ENCODE measurements at places on chromosomes 11 and 22.
A peak's percentile ranks its signal among the peaks of the same experiment; 100 is the strongest.

DNA sequence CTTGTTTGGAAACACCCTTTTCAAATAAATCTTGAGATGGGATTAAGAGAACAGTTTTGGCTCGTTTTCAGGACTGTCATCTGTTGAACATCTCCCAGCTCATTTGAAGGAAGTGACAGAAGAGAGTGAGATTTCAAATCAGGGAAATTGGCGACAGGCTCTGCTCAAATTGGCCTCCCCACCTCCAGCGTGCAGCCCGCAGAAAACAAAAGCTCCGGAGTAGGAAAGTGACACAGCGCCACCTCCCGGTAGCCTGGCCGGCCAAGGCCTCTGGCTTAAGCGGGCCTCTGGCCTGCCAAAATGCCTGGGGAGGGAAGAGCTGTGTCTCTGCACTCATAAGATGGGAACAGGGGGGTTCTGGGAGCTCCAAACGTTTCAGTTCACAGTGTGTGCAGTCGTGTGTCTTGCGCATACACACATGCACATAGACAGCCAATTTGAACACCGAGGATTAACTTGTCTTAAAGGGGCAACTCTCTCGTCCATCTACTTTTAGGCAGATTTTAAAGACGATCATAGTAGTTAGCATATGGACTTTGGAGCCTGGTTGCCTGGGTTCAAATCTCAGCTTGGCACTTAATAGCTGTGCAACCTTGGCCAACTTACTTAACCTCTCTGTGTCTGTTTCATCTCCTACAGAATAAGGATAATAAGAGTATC lies 132.7 kb upstream of the RCN1 start:
- peak; percentile 30 for DNase-seq

DNA sequence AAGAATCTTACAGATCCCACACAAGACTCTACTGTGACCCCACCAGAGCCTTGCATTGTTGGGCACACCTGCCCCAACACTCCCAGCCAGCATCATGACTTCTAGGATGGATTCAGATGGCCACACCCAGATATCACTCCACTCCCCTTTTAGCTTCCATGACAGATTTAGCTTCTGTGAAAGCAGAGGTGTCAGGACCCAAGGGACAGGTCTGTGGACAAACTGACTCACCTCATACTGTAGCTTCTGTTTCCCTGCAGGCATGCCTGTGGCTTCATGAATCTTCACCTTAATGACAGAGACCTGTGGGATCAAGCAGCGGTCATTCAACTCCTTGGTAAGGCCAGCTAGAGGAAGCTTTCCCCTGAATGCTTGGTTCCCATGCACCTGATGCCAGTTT lies 8.5 kb upstream of the TBC1D10A start:
- no peak for DNase-seq

DNA sequence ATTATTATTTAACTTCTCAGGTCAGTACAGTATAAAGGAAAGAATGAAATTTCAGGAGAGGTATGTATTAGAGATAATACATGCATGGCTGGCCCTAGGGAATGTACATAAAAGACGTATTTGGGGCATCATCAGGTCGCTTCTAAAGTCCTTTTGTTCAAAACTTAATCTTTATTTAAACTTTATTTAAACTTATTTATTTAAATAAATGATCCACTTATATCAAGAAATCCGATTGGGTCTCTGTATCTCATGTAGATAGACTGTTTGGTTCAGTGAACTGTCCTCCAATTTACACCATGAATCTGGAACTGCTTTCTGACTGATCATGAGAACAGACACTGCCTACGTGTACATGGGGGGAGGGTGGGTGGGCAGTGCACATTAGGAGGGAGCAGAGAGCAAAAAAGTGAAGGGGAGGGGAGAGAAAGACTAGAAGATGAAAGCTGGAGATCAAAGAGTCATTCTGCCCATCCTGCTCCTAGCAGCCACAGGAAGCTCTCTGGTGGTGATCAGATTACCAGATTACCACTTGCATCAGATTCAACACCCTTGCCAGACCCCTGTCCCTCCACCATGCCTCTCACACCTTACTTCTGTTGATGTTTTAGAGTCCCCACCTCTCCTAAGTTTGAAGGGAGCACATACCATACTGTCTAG lies 92.1 kb upstream of the MTMR2 start:
- peak; percentile 32 for DNase-seq

GRCh38 chr22:19970479-19971275 lies 29.1 kb upstream of the TXNRD2 start:
- peak; percentile 57 for DNase-seq

- DNase-seq, result no peak
Measured at GRCh38 chr11:30377347-30377746, 54.4 kb downstream of the ARL14EP start.

- no peak for DNase-seq
Measured at GRCh38 chr11:94958121-94958696, 15.1 kb downstream of the CWC15 start.

DNA sequence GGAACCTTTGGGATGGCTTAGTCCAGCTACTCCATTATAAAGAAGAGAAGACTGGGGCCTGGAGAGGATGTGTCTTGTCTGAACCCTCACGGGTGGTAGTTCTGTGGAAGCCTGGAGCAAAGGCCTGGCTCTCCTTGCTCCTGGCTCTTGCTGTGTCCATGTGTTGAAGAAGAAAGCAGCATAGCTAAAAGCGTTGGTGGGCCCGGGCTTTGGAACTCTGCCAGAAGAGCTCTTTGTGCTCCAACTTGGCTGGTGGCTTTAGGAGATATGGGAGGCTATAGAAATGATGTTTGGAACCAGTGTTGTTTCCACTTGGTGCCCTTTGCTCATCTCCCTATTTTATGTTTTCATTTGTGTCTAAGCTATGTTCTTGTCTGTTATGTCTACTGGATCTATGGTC lies 131.1 kb downstream of the DBX1 start:
- DNase-seq, result no peak

DNA sequence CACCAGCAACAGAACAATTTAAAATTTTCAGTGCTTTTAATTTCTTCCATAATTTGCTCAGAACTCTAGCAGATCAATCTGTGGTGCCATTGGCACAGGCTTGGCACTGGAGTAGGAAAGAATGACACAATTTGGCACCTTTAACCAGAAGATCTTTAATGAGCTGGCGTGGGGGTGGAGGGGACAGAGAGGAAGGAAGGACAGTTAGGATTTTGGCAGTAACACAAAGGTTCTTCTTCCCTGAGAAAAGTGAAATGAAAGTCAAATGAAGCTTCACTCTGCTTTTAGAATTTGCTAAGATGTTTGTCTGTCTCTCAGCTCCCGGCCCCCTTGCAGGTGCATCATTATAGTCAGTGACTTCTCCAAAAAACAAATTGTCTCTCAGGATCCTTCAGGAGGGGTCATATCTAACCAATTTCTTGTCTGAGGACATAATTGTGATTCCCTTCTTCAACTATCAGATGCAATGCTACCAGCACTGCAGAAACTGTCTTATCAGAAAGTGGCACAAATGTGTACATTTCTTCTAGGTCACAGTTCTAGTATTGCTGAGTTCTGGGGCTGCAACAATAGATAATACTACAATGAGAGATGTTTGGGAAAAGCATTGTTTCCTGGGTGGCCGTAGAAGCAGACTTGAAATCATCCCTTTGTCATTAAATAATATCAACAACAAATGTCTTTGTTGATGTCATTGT lies 66.8 kb downstream of the CSTPP1 start:
- no peak for DNase-seq

DNA sequence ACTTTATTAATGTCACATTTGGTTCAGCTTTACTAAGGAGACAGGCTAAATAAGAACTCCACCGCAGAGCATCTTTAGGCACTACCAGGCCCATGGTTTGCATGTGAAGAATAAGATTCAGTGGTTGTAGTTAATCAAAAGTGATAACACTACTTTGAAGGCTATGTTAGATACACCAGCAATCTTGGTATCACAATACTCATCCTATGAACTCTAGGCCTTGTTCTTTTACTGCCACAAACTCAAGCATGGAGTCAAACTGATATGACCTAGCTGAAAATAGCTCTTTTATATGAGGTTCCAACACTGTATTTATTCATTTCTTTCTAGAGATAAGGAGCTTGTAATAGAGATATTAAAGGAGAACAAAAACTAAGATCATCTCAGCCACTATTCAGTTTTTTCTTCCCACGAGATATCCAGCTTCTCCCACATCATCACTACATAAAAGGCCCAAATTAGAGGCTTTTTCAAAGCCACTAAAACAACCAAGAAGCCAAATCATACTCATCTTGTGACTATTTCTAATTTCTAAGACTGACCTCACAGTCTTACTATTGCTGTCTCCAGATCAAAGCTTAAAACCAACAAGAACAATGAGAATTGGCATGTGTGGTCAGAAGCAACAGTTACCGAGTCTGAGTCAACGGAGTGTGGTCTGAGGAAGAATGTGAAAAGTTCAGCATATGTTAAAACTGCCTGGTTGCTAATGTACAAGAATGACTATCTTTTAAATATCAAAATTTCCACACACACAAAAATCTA lies 25.1 kb upstream of the GUCY1A2 start:
- DNase-seq, result no peak

GRCh38 chr11:22512457-22512856 lies 113.2 kb downstream of the FANCF start:
- DNase-seq, result no peak
